ENCODE measurements at places on chromosomes 12 and 14.

DNA sequence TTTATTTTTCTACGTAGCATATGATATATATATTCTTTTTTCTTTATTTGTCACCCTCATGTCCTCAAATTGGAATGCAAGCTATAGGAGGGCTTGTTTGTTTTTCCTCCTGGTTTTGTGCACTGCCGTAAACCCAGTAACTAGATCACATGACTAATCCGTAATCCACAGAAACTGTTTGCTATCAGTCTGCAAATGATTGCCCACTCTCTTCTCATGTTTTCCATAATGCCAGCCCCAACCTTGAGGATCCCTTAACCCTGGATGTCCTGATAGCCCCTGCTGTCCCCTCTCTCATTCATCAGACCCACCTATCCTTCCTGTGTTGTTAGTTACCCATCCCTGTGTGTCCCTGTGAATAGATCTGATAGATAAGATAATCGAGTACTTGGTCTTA, 94.0 kb downstream of the TSPAN9 start:
- H3K27ac ChIP-seq, result no peak overlapping the region
- H3K36me3 ChIP-seq, result no peaks in the 10 kb centered on the region
- no peaks in the 10 kb centered on the region for H3K27me3 ChIP-seq

DNA sequence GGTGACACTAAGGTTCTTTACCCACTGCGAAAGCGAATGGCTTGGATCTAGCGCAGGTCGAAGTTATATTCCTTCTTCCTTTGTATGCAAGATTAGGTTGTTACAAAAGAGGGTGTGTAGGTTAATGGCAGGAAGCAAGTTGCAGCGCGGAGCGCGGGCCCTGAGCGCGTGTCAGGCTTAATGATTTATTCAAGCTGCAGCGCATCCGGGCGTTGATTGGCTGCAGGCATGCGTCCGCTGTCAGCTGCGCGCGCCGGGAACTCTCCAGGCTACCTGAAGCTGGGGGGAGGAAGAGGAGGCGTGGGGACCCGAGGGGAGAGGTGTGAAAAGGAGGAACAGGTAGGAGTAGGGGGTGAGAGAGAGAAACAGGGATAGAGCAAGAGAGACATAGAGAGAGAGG, 7.4 kb downstream of the ASCL1 start:
- H3K27ac ChIP-seq, result no peak overlapping the region
- no peak for DNase-seq
- H3K4me1 ChIP-seq, result no peaks in the 10 kb centered on the region
- no peaks in the 10 kb centered on the region for H3K27me3 ChIP-seq
- no peak overlapping the region for H3K4me3 ChIP-seq

DNA sequence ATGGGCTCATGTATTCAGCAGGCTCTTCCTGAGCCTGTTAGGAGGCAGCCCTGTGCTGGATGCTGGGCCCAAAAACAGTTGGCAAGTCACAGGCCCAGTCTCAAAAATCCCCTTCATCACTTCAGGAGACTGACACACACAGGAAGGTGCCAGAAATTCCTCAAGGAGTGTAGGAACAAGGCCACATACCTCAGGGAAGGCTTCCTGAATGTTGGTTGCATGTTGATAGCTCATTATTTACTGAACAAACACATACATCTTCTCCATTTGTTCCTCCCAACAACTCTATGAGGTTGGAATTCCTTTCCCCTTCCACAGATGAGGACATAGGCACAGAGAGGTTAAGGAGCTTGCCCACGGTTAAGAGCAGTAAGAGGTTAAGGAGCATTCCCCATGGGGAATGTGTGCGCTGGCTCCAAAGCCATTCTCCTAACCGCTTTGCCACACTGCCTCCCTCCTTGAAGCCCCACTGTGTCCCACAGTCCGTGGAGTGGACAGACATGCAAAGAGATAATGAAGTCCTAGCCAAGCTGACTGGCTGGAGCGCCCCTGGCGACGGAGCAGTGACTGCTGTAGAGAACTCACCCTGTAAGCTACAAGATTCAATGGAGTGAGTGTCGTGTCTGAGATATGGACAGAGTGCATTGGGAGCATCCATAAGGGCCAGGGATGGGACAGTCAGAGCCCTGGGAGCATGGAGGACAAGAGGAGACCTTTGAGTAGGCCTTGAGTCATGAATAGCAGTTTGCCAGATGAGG, 3.3 kb downstream of the HHIPL1 start:
- H3K4me1 ChIP-seq, result no peaks in the 10 kb centered on the region
- DNase-seq, result no peak
- no peaks in the 10 kb centered on the region for H3K27me3 ChIP-seq
- H3K4me3 ChIP-seq, result no peak overlapping the region
- H3K27ac ChIP-seq, result no peak overlapping the region
- H3K36me3 ChIP-seq, result no peaks in the 10 kb centered on the region

DNA sequence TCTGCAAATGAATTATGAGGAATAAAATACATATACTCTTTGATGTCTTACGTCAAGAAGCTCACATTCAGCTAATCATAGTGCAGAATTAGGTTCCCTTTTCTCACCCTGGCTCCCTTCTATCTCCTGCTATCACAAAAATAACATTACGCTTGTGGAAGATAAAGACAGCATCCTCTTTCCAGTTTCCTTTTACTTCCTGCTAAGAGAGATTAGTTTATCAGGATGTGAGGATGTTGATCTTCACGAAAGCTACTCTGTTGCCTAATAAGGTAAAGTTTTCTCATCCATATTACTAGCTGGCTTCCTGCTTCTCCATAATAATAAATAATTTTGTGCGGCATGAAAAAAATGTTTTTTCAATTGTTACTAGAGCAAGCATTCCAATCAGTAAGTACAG, 217.7 kb upstream of the DCN start:
- DNase-seq, result no peak
- H3K4me3 ChIP-seq, result no peak overlapping the region
- no peaks in the 10 kb centered on the region for H3K27me3 ChIP-seq
- no peaks in the 10 kb centered on the region for H3K36me3 ChIP-seq
- H3K4me1 ChIP-seq, result no peaks in the 10 kb centered on the region

GRCh38 chr14:23182372-23183157, 895 bp downstream of the SLC7A8 start:
- no peak for DNase-seq
- H3K27me3 ChIP-seq, result no peaks in the 10 kb centered on the region
- H3K36me3 ChIP-seq, result no peaks in the 10 kb centered on the region
- H3K4me1 ChIP-seq, result peaks cover 3% of the 10 kb centered on the region
- H3K27ac ChIP-seq, result peak overlapping the region; percentile 31

- H3K27me3 ChIP-seq, result no peaks in the 10 kb centered on the region
- H3K36me3 ChIP-seq, result no peaks in the 10 kb centered on the region
- peaks cover 13% of the 10 kb centered on the region for H3K4me1 ChIP-seq
- H3K4me3 ChIP-seq, result no peak overlapping the region
- no peak overlapping the region for H3K27ac ChIP-seq
Measured at GRCh38 chr12:4114986-4115385, 158.6 kb upstream of the CCND2 start.

DNA sequence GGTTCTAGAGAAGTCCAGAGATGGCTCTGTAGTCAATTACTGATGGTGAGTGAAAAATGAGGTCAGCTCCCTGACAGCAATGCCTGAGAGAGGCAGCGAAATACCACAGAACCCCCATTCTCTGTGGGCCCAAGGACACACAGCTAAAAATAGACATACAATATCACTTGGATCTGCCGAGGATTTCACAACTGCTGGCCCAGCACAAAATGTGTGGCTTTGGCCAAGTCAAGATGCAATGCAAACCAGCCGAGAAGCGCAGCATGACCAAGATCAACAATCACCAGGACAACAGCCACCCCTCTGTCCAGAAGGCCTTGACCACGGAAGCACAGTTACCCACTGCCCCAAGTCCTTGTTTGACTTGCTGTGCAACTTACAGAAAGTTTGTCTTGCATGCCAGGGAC, 52.2 kb downstream of the CKAP4 start:
- peak overlapping the region; percentile 18 for H3K27ac ChIP-seq
- no peaks in the 10 kb centered on the region for H3K27me3 ChIP-seq
- peak; percentile 28 for DNase-seq
- H3K4me3 ChIP-seq, result peak overlapping the region; percentile 1
- peaks cover 6% of the 10 kb centered on the region for H3K4me1 ChIP-seq

- no peak overlapping the region for H3K4me3 ChIP-seq
- no peak for DNase-seq
- no peak overlapping the region for H3K27ac ChIP-seq
- H3K27me3 ChIP-seq, result no peaks in the 10 kb centered on the region
Measured at GRCh38 chr12:50979369-50980052, 27.2 kb downstream of the HIGD1C start.

DNA sequence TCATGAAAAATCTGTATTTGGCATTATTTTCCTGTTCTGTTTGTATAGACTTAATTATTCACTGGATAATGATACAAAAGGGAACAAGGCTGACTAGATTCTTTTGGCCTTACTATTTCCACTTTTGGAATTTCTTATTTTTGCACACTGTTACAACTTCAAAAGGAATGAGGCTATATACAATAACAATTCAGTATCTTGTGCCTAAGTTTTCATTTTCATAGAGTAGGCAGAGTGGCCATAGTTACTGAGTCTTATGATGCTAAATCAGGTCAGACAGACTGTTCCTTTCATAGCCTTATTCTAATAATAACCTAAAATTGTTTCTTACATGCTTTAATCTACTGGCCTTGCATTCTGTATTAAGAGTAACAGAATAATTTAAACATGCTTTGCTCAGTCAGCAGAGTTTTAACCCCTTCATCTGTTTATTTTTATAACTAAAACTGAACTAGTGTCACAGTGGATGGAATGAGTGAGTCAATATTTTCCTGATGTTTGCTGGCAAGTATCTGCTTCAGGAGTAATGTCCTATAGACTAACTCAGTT, 10.5 kb downstream of the TTC8 start:
- no peaks in the 10 kb centered on the region for H3K27me3 ChIP-seq
- peak overlapping the region; percentile 36 for H3K4me3 ChIP-seq
- H3K27ac ChIP-seq, result peak overlapping the region; percentile 56

DNA sequence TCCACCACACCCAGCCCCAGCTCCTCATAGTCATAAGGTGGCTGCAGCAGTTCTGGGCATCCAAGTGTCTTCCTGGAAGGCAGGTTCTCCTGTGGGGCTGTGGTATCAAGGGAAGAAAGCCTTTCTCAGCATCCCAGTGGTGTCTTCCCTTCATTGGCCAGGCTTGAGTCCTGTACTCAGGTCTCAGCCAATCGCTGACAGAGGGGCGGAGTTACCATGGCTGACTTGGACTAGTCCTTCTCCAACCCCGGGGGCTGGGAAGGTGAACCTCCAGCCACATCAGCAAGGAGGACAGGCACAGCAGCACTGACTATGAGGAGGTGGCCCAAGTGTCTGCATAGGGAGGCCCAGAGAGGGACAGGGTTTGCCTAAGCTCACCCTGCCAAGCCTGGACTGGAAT, 64.0 kb upstream of the SLC24A4 start:
- H3K4me3 ChIP-seq, result no peak overlapping the region
- DNase-seq, result no peak
- no peak overlapping the region for H3K27ac ChIP-seq
- H3K36me3 ChIP-seq, result no peaks in the 10 kb centered on the region
- peaks cover 17% of the 10 kb centered on the region for H3K4me1 ChIP-seq

DNA sequence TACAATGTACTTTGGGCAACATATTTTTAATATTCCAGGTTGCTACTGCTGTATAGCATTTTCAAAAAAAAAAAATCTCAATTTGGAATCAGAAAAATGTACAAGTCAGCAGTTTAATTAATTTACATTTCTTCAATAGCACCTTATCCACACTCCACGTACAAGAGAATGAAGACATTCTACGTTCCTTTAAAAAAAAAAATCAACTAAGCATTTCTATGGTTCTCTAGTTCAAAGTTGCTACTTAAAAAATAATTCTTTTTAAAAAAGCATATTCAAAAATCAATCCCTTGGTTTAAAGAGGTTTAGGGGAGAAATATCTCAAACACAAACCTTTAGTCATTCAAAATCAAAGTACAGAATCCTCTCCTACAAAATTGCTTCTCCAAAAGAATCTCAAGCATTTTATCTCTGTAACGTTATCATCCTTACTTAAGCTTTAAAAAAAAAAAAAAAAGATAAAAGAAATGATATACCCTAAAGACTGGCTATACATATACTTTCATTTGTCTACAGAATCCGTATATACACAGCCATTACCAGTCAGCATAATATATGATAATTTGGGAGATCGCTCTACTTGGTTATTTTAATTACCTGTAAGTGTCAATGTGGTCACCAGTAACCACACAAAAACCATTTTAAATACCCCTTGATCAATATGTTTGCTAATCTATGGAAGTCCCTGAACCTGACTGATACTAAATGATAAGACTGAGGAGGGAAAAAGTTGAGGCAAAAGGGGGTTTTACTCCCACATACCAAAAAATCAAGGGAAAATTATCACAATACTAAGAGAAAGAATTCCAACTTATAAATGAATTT, 2.7 kb downstream of the MED13L start:
- H3K27ac ChIP-seq, result no peak overlapping the region
- H3K4me3 ChIP-seq, result peak overlapping the region; percentile 95
- peaks cover 50% of the 10 kb centered on the region for H3K4me1 ChIP-seq
- no peak for DNase-seq

GRCh38 chr14:100219126-100219785, 19.7 kb upstream of the YY1 start:
- H3K27me3 ChIP-seq, result no peaks in the 10 kb centered on the region
- no peak for DNase-seq
- H3K27ac ChIP-seq, result no peak overlapping the region
- no peaks in the 10 kb centered on the region for H3K36me3 ChIP-seq
- peaks cover 10% of the 10 kb centered on the region for H3K4me1 ChIP-seq
